ENCODE measurements at places on chromosomes 4 and X. TPM values are rescaled to one million over a fixed set of nuclear protein-coding genes. Genes with fewer than 3 reads are reported as not detected.

ARHGAP36 gene
- not detected for total RNA-seq

DNA sequence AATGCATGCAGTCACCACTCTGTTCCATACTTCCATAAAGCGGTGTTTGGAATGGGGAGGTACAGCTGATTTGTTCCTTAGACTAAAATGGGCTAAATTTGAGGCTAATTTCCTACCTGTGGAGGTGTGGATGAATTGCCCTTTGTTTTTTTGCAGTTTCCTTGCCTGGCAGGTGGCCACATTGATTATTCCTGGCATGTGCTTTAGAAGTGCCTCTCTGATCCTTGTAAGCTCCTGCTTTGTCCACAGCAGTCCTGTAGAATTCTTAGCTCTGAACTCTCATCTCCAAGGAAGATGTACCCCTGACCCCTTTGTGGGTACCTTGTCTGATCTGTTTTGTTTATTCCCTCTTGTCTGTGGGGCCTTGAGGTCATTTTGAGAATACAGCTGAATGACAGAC, 136.8 kb downstream of the ADGRL3 start:
- no peak for DNase-seq

REST gene
- 24.2 TPM for total RNA-seq

DNA sequence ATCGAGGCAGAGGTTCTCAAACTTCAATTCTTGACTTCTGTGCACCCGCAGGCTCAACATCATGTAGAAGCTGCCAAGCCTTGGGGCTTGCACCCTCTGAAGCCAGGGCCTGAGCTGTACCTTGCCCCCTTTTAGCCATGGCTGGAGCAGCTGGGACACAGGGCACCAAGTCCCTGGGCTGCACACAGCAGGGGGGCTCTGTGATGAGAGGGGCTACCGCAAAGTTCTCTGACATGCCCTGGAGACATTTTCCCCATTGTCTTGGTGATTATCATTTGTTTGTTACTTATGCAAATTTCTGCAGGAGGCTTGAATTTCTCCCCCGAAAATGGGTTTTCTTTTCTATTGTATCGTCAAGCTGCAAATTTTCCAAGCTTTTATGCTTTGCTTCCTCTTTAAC, 4.9 kb upstream of the MAGEB17 start:
- no peak for DNase-seq

DNA sequence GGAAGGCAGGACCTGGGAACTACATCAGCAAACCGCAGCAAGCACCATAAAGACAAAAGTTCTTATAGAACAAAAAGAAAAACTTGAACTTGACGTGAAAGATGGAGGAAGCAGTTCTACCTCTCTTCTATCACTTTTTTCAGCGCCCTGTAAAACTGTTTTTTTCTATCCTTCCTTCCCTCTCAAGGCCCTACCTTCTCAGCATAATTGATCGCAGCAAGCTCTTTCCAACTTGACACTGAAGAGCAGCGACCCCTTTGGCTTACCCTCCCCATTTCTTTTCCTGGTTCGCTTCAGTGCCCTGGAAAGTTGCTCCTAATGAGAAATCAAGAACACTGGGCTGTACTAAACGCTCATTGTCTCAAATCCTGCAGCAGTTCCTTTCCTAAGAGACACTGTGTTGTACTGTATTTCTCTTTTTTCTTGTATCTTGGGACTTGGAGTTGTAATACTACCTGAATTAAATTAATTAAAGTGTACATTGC, 150.6 kb upstream of the SLC4A4 start:
- no peak for DNase-seq

ADAMTS3 gene
- 0.42 TPM for total RNA-seq

ANXA5 gene
- total RNA-seq: 117 TPM

NCBP2L gene
- not detected for total RNA-seq

DNA sequence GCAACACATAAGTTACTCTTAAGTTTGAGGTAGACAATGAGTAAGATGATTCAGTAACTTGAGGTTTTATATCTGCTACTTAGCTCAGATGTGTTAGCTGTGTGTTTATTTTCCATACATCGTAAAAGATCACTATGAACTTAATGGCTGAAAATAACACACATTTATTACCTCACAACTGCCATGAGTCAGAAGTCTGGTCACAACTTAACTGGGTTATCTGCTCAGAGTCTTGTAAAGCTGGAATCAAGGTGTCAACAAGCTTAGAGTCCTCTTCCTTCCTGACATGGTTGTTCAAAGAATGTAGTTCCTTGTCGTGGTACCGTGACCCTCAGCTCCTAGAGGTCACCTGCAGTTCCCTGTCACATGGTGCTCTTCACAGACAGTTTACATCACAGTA, 204.9 kb upstream of the MAGEB2 start:
- DNase-seq: no peak

SMIM43 gene
- total RNA-seq: not detected

DNA sequence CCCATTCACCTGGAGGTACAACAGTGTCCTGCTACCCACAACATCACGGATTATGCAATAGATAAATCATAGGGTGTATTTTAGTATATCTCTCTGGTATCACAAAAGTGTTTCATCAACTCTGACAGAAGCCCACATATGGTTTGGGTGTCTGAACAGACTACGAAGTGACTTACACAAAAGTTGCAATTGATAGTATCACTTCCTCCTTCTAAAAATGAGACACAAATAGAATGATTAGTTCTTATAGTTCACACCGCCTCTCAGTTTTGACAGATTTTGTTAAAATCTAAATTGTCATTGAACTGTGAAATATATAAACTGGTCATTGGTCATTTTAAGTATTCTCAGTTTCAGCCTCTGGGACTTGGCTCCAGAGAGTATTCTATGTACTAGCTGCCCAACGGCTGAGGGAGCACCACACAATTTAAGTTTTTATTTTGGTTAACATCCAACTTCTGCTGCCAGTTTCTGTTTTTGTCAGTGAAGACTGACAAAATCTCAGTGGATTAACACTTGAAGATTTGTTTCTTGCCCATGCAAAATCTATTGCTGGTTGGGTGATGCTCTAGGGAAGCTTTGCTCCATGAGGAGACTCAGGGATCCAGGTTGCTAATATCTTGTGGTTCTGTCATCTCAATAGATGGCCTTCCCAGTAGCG, 113.8 kb upstream of the PUDP start:
- no peak for DNase-seq

MAMLD1 gene
- total RNA-seq: 2.3 TPM

DNA sequence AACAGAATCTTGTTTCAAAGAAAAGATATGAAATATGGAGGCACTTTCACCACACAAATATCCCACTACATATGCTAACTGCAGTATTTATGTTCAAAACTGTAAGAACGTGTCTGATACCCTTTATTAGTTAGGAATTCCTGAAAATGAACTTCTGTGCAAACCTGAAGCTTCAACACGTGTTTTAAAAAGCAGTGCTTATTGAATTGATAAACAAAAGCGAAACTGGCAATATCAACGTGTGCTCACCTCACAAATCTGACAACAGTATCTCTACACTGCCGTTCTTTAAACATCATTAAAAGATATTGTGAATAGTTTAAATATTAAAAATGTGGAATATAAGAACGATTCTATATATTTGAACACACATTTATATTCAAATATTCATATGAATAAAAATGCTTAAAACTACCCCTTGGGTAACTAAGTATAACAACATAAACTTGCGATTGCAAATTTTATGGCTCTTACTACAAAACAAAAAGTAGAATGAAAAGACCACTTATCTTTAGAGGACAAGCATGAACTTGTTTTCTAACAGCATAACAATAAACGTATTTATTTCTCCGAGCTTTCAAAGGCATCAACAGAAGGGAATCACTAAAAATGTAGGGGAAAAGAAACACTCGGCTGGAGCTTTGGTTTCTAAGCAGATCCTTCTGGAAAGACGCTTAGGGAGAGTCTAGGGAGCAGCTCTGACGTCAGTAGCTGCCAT, at the start of gene LRP2BP:
Gene LRP2BP (minus strand): TSS at position 687 of the 718 bp plus-strand sequence. CDS start 17,738 bp downstream, outside the sequence.
- no peak for DNase-seq

- no peak for DNase-seq
Measured at GRCh38 chrX:10725071-10725470, 104.7 kb upstream of the MID1 start.

F9 gene
- total RNA-seq: not detected
